ENCODE measurements at places on chromosomes 11 and 22.

DNA sequence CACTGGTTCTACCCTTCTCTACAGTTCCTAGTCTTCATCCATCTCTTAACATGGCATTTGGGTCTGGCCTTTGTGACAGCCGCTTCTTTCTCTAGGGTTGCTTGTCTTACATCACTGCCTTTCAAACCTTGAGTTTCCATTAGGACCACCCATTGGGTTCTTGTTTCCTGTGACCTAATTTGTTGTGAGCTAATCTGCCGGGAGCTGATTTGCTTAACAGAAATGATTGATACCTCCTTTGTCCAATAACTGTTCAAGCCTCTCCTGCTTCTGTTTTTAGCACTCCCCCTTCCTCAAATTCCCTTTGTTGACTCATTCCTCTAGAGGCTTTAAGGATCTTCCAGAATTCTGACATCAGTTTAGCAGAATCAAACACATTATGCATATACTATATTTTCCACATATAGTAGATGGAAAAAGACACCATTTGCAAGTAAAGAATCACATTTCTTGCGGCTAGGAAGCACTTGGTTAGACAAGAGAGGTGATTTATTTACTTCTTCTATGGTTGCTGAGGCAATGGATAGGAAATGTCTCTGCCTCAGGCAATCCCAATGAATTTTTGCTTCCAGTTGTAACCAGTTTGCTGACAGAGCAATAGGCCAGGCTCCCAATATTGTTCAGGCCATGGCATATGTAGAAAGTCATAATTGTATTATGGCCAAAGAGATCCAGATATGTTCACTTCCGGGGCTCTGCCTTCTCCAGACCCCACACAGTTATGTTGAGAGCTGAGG is 130.7 kb downstream of the SNX19 start:
- no peak for DNase-seq

GRCh38 chr11:13850231-13851005 is 112.1 kb upstream of the SPON1 start:
- no peak for DNase-seq

DNA sequence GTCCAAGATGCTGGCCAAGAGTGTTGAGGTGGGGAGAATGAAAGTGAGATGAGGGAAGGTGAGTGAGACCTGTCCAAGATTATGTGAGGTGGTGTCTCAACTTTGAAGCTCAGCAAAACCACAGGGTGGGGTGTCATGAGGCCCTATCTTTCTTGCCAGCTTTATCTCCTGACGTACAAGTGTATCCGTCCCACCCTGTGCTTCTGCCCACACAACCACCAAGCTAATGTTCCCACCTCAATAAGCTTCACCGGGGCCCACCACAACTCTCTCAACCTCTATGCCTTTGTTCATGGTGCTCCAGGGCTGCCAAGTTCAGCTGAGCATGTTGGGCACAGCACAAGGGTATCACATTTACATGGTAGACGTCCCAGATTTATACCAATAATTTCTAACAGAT is 7.1 kb upstream of the TPST2 start:
- no peak for DNase-seq

DNA sequence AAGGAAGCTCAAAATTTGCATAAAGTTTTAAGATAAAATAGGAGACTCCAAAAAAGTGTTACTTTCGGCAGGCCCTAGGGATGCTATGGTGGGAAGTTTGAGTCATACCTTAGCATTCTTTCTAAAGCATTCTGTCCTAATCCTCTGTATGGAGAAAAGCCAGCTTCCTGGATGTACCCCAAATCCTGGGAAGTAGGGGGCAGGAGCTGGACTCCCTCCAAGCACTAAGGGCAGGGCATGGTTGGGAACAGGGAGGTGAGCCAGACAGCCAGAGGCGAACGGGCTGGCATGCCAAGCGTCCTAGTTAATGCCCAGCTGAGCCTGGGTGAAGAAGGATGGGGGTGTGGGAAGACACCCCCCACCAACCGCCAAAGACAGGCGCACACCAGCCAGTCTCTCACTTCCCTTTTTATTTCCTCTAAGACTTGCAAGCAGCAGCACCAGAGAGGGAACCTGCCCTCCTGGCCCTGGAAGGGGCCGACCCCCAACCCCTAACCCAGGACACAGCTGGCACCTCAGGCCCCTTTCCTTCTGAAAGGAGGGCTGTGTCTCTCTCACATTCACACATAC is 23.9 kb downstream of the RTN4RL2 start:
- DNase-seq, result no peak

- DNase-seq, result no peak
These were observed 8.5 kb upstream of the LDLRAD3 start for GRCh38 chr11:35935390-35935789.
